ENCODE measurements at places on chromosomes 2 and 18.
A peak's percentile ranks its signal among the peaks of the same experiment; 100 is the strongest.

DNA sequence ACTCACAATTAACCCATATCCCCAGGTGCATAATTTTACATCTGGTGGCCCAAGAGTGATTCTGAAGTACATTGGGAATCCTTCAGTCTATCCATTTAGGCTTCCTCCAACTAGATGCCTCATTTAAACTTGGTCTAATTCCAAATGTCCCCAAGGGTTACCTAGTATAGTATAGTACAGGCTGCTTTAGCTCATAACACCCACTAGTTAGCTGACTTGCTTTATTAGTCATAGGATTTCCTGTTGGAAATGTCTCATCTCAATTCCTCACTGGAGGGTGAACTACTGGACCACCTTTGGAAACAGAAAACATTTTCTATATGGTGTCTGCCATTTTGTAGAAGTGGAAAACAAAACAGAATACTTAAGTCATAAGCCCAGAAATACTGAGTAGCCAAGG, 202.5 kb upstream of the SESTD1 start:
- no peak for DNase-seq

GRCh38 chr18:12907258-12907925, 23.4 kb upstream of the PTPN2 start:
- no peak for DNase-seq

DNA sequence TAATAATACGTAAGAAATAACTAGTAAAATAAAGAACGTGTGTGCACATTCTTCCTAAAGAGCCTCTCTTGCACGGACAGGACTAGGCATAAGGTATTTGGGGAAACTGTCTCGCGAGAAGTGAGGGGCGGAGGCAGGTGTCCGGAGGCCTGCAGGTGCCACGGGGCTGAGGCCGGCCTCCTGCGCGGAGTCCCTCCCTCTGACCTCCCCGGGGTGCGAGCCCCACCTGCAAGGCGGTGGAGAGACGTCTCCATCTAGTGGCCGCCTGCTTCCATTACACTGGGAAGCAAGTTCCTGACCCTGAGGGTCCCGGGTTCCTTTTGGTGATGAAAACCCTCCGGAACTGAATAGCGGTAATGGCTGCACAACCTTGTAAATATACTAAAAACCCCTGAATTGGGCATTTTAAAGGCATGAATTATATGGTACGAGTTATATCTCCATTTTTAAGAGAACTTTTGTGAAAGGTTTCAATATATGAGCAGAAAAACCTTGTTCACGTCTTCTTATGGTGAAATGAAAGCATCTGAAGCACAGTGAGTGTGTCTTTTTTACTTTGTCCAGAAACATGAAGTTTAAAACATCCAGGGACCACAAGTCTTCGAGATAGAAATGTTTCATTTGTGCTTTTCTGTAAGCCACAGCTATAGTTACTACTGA, 35.5 kb upstream of the CTDP1 start:
- DNase-seq = no peak

GRCh38 chr2:105410554-105410953, 11.7 kb upstream of the FHL2 start:
- DNase-seq = no peak

- DNase-seq = no peak
These were observed 708.1 kb downstream of the SLC4A3 start for GRCh38 chr2:220335591-220335915.

- DNase-seq = peak; percentile 68
These were observed 103.5 kb upstream of the CTDP1 start for GRCh38 chr18:79575891-79576685.

GRCh38 chr18:48155856-48156255, 225.4 kb upstream of the SMAD2 start:
- no peak for DNase-seq

GRCh38 chr18:30810580-30810979, 232.0 kb downstream of the DSC3 start:
- DNase-seq = no peak

DNA sequence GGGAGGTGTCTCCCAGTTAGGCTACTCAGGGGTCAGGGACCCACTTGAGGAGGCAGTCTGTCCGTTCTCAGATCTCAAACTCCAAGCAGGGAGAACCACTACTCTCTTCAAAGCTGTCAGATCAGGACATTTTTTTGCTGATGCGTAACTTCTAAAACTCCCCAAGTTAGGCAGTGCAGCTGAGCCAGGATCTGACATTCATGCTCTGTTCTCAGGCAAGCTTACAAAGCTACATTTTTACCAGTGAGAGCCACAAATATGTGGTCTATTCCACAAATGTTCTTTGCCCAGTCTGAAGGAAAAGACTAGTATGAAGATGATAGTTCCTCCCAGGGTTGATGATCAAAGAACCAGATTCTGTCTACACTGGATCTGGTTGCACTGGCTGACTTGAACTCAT, 184.1 kb downstream of the MTCL1 start:
- no peak for DNase-seq

DNA sequence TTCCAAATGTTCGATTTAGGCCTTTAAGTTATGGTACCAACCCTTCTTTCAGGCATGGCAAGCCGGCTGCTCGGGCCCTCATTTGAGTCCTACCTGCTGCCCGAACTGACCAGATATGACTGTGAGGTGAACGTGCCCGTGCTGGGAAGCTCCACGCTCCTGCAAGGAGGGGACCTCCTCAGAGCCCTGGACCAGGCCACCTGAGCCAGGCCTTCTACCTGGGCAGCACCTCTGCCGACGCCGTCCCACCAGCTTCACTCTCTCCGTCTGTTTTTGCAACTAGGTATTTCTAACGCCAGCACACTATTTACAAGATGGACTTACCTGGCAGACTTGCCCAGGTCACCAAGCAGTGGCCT, 87.2 kb downstream of the EPAS1 start:
- no peak for DNase-seq

- no peak for DNase-seq
These were observed 101.7 kb upstream of the ZFP36L2 start for GRCh38 chr2:43328133-43328532.
